Heart left ventricle (tissue), 16 donors: ENCODE measurements at places on chromosomes 12 and 14. TPM values are rescaled to one million over a fixed set of nuclear protein-coding genes. Genes with fewer than 3 reads are reported as not detected.

DNA sequence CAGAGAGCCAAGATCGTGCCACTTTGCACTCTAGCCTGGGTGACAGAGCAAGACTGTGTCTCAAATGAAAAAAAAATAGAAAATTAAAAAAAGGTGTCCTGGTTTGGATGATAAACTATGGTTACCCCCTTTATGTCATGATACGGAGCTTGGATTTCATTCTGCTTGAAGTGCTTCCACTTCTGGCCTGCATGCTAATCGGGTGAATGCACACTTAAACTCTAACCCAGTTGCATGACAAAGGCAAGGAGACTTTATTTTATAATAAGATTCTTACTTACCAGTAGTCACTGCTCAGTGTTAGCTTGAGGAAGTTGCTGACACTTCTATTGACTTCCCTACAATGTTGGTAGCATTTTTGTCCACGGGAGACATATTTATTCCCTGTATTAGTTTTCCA is 24.3 kb downstream of the CFAP54 start:
- no peak overlapping the region for H3K27ac ChIP-seq
- H3K4me3 ChIP-seq, result no peak overlapping the region
- H3K36me3 ChIP-seq, result no peaks in the 10 kb centered on the region
- no peaks in the 10 kb centered on the region for H3K27me3 ChIP-seq
- H3K4me1 ChIP-seq, result peaks cover 6% of the 10 kb centered on the region

DNA sequence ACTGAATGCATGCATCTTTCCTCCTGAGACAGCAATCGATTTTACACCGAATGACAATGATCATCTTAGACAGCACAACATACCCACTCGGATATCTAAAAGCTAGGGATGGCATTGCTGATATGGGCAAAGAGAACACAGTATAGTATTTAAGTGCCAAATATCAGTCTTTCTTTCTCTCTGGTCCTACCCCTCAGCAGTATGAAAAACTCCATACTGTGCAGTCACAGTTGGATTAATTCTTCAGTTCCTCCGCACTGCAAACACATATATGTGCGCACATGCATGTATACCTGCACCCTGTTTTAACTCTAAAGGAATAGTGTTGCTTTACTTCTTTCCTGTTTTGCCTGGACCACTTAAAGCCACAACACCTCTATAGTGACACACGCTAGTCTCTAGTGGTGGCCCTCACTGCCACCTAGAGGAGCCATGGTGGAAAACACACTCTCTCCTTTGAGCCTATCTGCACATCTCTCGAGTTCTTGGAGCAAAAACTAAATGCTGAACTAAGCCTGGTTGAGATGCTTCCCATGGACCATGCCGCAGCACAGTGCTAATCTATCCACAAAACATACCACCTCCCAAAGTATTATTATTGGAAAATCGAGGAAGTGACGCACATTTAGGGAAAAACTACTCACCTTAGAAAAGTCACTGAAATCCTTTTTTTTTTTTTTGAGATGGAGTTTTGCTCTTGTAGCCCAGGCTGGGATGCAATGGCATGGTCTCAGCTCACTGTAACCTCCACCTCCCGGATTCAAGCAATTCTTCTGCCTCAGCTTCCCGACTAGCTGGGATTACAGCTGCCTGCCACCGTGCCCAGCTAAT is 11.9 kb downstream of the TMEM52B start:
- DNase-seq, result peak; percentile 43
- H3K27ac ChIP-seq, result no peak overlapping the region
- peaks cover 4% of the 10 kb centered on the region for H3K4me1 ChIP-seq
- H3K36me3 ChIP-seq, result no peaks in the 10 kb centered on the region

- H3K27ac ChIP-seq, result peak overlapping the region; percentile 61
- H3K36me3 ChIP-seq, result no peaks in the 10 kb centered on the region
- DNase-seq, result peak; percentile 88
- no peaks in the 10 kb centered on the region for H3K27me3 ChIP-seq
Observed at GRCh38 chr14:100677554-100678468, 48.9 kb upstream of the DLK1 start.

- no peaks in the 10 kb centered on the region for H3K27me3 ChIP-seq
- no peak overlapping the region for H3K4me3 ChIP-seq
- DNase-seq, result peak; percentile 59
- H3K36me3 ChIP-seq, result peaks cover 70% of the 10 kb centered on the region
- H3K4me1 ChIP-seq, result no peaks in the 10 kb centered on the region
Observed at GRCh38 chr14:64746298-64747250, 42.4 kb downstream of the PLEKHG3 start.

- no peak overlapping the region for H3K4me3 ChIP-seq
- no peaks in the 10 kb centered on the region for H3K4me1 ChIP-seq
- no peak overlapping the region for H3K27ac ChIP-seq
Observed at GRCh38 chr14:91879196-91879595, 11.9 kb upstream of the TC2N start.

The LHX5 gene
- total RNA-seq, result not detected

GRCh38 chr12:59088673-59089072 is 168.4 kb upstream of the LRIG3 start:
- no peaks in the 10 kb centered on the region for H3K36me3 ChIP-seq
- H3K27ac ChIP-seq, result no peak overlapping the region
- no peak overlapping the region for H3K4me3 ChIP-seq
- no peaks in the 10 kb centered on the region for H3K4me1 ChIP-seq

The JDP2 gene
- 43.7 TPM for total RNA-seq

The SIX6 gene
- not detected for total RNA-seq

- no peaks in the 10 kb centered on the region for H3K36me3 ChIP-seq
- peaks cover 3% of the 10 kb centered on the region for H3K4me1 ChIP-seq
- no peaks in the 10 kb centered on the region for H3K27me3 ChIP-seq
- no peak overlapping the region for H3K27ac ChIP-seq
- no peak overlapping the region for H3K4me3 ChIP-seq
- no peak for DNase-seq
Observed at GRCh38 chr12:125166041-125166440, 100.8 kb downstream of the AACS start.

The GPR84 gene
- not detected for total RNA-seq

- no peaks in the 10 kb centered on the region for H3K27me3 ChIP-seq
- no peak overlapping the region for H3K4me3 ChIP-seq
- H3K4me1 ChIP-seq, result no peaks in the 10 kb centered on the region
- peak overlapping the region; percentile 93 for H3K27ac ChIP-seq
- no peak for DNase-seq
Observed at GRCh38 chr12:49809906-49810389, 18.3 kb downstream of the NCKAP5L start.
